ENCODE measurements at places on chromosomes 6 and 20. TPM values are rescaled to one million over a fixed set of nuclear protein-coding genes. Genes with fewer than 3 reads are reported as not detected.

The SLC12A5 gene
- total RNA-seq: not detected

The MUCL3 gene
- total RNA-seq: not detected

The DEFB124 gene
- not detected for total RNA-seq

The HLA-DOB gene
- total RNA-seq: 0.21 TPM

The BPIFB2 gene
- total RNA-seq: not detected

The PSMB9 gene
- total RNA-seq: 6.9 TPM

The EFHC1 gene
- total RNA-seq: 14.3 TPM

The NKAIN4 gene
- total RNA-seq: not detected

The CRIP3 gene
- not detected for total RNA-seq

The DLL1 gene
- 0.75 TPM for total RNA-seq

The STX11 gene
- total RNA-seq: 0.42 TPM

The GRIK2 gene
- 27.0 TPM for total RNA-seq

The TGM2 gene
- total RNA-seq: 273 TPM

The ZSCAN12 gene
- 3.1 TPM for total RNA-seq

The NAPB gene
- total RNA-seq: 5.1 TPM

The HLA-DPA1 gene
- total RNA-seq: 2.2 TPM

The SLC4A11 gene
- total RNA-seq: 3.6 TPM

The CNR1 gene
- not detected for total RNA-seq

The UFL1 gene
- total RNA-seq: 21.6 TPM

The PERP gene
- total RNA-seq: 44.4 TPM

The TCP11 gene
- 0.31 TPM for total RNA-seq

The WFDC10B gene
- not detected for total RNA-seq

The ECT2L gene
- not detected for total RNA-seq

The MATN4 gene
- not detected for total RNA-seq

The MYLK4 gene
- 0.16 TPM for total RNA-seq

The TGM6 gene
- total RNA-seq: not detected

The FAM184A gene
- total RNA-seq: not detected

The HLA-DRB5 gene
- not detected for total RNA-seq

The SIRPB1 gene
- total RNA-seq: not detected

The SRMS gene
- total RNA-seq: not detected

The SCRT2 gene
- total RNA-seq: not detected

The MUC21 gene
- not detected for total RNA-seq

The FKBP1C gene
- 0.68 TPM for total RNA-seq

The GJA10 gene
- not detected for total RNA-seq

The KLHDC3 gene
- total RNA-seq: 50.3 TPM

The VNN1 gene
- 0.07 TPM for total RNA-seq

The OOEP gene
- total RNA-seq: not detected

The SERINC1 gene
- 228 TPM for total RNA-seq

The HMGN4 gene
- 46.2 TPM for total RNA-seq

The KIAA1755 gene
- total RNA-seq: 1.5 TPM

Data from HFFc6 (cell line).